ENCODE measurements at places on chromosomes 3 and 15.

GRCh38 chr3:195549931-195550519 is 6.9 kb upstream of the PPP1R2 start:
- DNase-seq, result no peak

DNA sequence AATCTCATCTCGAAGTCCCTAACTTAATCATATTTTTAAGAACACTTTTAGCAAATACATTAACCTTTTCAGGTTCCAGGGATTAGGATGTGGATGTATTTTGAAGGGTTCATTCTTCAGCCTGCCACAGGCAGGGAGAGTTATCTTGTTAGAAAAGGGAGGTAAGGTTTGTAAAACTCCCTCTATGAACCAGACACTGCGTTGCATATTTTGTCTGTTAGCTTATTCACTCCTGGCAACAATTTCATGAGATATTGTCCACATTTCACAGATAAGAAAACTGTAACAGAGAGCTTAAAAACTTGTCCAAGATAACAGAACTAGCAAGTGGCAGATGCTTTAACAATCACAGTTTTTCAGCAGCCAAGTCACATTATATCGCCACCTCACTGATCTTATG is 155.4 kb downstream of the DIPK2A start:
- no peak for DNase-seq

- DNase-seq, result no peak
These were observed 6.3 kb downstream of the ADGRG7 start for GRCh38 chr3:100615684-100616083.

GRCh38 chr3:179035232-179035631 is 36.4 kb downstream of the ZMAT3 start:
- DNase-seq, result no peak

DNA sequence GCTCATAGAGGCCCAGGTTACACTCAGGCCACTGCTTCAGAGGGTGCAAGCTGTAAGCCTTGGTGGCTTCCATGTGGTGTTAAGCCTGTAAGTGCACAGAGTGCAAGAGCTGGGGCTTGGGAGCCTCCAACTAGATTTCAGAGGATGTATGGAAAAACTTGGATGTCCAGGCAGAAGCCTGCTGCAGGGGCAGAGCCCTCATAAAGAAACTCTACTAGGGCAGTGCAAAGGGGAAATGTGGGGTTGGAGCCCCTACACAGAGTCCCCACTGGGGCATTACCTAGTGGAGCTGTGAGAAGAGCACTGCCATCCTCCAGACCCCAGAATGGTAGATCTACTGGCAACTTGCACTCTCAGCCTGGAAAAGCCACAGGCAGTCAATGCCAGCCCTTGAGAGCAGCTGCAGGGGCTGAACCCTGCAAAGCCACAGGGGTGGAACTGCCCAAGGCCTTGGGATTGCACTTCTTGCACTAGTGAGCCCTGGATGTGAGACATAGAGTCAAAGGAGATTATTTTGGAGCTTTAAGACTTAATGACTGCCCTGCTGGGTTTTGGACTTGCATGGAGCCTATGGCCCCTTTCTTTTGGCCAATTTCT is 14.0 kb downstream of the MITF start:
- no peak for DNase-seq

DNA sequence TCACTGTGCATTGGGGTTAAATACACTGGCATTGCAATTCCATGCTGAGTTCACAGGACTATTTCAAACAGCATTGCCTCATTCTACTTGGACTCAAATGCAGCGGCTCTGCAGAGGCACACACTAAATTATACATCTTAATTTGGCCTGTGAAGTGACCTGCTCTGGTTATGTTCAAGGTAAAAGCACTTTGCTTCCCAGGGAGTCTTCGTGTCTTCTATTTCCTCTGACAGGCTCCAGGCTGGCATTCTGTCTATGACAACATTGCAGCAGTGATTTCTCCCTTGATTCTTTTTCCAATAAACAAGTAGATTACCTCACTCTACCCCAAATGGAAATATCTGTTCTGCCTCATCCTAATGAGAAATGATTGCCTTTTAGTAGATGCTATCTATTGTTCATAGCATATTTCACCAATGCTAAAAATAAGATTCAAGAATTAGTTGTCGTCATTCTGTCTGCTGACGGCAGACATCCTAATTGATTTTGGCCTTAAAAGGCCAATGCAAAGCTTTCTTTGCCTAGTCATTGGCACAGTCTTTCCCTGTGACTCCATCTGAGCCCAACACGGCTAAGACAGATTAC is 33.8 kb downstream of the FMN1 start:
- no peak for DNase-seq
